ENCODE measurements at places on chromosomes 12 and 14.

GRCh38 chr12:51871126-51871525, 16.8 kb upstream of the ANKRD33 start:
- no peak for DNase-seq

GRCh38 chr14:87686746-87687145, 306.2 kb downstream of the GALC start:
- no peak for DNase-seq

- DNase-seq, result no peak
These were observed 84.1 kb upstream of the TBX3 start for GRCh38 chr12:114767906-114768722.

DNA sequence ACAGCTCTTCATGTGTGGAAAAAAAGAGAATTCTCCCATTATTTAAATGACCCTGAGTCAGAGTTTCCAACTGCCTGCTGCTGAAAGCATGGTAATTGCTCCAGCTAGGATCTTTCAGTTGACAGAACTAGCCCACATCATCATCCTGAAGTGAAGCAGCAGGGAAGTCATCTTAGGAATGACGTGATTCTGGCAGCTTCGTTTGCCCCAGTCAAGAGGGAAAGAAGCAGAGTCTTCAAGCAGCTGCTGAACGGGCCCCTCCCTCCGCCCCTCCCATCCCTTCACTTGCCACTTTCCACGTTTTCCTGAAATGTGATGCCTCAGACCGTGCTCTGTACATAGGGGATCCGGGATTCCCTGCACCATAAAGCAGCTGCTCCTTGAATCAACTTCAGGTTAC, 455.0 kb upstream of the TMEM132C start:
- DNase-seq, result peak; percentile 14

DNA sequence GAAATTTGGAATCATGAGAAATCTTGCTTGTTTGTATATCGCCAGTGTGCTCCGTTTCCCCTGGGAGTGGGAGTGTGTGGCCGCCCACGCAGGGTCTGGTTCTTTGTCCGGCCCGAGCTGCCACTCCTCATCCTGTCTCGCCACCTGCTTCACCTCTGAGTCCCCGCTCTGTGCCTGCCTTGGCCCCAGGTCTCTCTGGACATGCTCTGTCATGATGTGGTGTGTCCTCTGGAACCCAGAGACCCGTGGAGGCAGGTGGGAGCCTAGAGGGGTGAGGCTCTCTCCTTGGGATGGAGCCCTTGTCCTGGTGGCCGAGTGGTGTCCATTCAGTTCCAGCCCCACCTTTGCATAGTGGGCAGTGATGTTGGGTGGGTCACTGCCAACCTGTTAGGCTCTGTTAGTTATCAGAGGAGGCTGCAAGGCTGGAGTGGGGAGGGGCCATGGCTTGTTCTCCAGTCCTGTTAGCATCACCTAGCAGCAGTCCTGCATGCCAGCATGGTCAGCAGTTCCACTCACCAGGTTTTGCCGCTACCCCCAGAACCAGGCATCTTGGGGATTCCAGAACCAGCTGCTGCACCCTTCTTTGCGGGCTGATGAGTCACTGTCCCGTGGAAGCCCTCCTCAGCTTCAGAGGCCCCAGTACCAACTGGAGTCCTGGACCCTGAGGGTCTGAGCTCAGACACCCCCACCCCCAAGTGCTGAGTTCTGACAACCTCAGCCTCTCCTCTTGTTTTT, 76.5 kb downstream of the EP400 start:
- DNase-seq, result no peak

DNA sequence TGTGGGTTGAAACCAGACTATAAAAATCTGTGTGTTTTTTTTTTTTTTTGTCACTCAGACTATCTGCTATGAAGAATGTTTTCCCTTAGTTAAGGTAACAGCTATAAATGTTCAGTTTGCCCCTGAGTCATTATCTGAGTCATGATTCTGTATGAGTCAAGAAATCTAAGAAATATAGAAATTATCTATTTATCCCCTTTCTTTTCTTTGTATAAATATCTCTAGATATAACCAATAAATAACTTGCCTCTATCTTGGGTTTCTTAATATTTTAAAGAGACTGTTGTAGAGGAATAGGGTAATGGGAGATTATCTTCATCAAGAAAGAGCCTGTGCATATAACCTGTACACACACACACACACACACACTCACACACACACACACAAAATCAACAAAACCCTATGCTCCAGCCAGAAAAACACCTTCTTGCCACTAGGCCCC, 161.7 kb upstream of the EEA1 start:
- no peak for DNase-seq

- no peak for DNase-seq
These were observed 20.9 kb downstream of the MORN3 start for GRCh38 chr12:121648458-121649028.

DNA sequence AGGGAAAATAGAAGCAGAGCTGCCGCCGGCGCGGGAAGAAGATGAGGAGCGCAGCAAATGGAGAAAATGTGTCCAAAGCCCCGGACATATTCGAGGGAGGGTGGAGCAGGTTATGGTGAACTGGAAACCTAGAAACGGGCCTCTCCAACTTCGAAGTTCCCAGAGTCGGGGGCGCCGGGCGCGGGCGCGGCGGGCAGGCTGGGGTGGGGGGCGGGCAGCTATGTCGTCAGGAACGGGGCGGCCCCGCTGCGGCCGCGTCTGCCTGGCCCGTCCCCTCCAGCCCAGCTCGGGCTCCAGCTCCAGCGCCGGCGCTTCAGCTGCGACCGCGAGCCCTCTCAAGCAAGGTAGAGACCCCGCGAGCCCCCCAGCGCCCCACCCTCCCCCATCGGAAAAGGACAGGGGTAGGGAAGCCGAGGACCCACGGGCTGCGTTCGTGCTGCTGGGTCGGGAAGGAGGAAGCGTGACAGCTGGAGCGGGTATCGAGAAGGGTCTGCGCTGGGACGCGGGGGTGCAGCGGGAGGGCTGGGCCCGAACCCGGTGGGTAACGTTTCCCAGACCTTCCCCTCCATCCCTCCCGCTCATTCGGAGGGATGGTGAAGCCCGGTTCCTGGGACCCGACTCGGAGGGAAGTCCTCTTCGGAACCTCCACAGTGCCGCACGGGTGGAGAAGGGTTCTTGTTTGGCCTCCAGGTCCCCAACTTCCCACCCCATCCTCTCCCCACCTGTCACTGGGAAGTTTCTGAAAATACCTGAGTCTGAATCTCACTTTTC, 1.0 kb downstream of the DGKA start:
- DNase-seq, result peak; percentile 65

GRCh38 chr14:88247228-88247627, 75.8 kb downstream of the KCNK10 start:
- no peak for DNase-seq

GRCh38 chr12:94620621-94621020, 29.7 kb downstream of the TMCC3 start:
- no peak for DNase-seq

- no peak for DNase-seq
These were observed 67.4 kb upstream of the FBRSL1 start for GRCh38 chr12:132422381-132423043.

GRCh38 chr12:78146365-78146772, 315.7 kb downstream of the NAV3 start:
- no peak for DNase-seq

GRCh38 chr12:71945121-71945520, 6.5 kb downstream of the TPH2 start:
- DNase-seq, result no peak

DNA sequence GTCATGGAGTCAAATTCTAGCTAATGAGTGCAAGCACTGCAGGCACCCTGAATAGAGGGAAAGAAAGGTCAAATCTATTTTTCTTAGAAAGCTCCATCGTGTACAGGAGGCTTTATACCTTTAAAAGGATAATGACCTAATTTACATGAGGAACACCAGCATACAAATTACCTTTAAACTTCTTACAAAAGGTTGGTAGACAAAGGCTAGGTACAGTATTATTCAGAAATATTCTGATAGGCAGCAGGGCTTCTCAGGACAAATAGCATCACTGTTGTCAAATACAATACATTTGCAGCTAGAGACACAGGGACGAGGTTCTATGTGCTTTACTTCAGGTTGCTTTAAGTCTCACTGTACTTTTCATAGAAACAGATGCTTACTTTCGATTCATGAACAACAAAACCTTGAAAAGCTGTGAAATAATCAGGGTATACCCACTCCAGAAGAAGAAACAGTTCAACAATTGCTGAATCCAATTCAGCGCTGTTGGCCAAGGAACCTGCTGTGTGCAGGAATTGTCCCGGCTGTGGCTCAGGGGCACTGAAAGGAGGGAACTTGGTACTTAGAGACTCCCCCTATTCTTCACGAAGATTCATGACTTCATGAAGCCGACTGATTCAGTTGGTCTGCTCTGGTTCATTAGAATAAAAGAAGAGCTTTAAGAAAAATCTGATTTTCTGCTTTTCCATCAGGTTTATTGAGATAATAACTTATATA, 252.9 kb downstream of the PRKD1 start:
- no peak for DNase-seq

DNA sequence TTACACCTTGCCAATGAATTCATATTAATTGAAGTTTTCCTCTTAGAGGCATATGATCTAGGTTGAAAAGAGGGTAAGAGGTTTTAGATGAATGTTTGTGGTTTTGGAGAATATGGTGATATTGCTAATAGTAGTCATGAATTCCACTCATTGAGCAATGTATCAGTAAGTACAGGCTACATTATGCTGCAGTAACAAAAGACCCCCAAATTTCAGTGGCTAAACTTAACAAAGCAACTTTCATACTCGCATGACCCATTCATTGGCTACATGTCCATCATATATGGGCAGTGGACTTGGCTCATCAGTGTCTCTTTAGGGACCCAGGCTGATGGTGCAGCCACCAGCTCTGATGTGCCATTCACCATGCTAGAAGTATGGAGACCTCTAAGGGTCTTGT, 196.6 kb upstream of the MYL2 start:
- no peak for DNase-seq

DNA sequence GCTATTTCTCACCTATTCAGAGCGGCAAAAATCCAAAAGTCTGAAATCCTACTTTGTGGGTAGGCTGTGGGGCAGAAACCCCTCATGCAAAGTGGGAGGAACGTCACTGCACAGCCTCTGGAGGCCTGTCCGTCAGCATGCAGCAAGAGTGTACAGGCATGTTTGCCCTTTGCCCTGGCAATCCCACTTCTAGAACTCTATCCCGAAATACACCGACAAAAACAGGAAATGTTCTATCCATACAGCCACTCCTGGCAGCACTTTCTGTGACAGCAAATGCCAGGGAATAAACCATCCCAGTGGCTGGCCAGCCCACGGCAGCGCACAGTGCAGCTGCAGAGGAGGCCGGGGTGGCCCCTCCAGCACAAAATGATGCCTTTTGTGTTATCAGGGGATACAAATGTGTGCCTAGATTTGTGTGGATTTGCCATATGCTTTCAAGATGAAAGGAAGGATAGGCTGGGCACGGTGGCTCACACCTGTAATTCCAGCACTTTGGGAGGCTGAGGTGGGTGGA, 39.7 kb downstream of the AMN start:
- DNase-seq, result no peak

- no peak for DNase-seq
These were observed 5.0 kb downstream of the REM2 start for GRCh38 chr14:22887990-22888378.

DNA sequence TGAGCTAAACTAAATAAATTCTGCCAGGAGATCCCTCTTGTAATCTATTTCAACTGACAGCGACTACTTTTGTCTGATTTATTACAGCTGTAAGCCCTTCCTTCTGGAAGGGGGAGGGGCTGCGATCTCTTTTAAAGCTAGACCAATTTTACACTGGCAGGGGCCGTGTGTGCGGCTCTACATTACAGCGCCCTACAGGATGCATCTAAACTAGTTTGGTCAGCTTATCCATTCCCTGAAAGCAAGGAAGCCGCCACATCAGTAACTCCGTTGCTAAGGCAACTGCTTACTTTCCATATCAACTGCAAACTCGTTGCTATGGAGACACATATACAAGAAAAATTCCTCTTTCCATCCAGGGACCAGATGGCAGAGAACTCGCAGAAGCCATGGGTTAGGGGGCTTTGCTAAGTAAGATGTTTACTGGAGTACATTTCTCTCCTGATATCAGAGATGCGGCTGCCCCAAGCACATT, 17.4 kb downstream of the FOXN3 start:
- peak; percentile 78 for DNase-seq

- DNase-seq, result no peak
These were observed 37.0 kb downstream of the BLTP3B start for GRCh38 chr12:100105661-100106060.

DNA sequence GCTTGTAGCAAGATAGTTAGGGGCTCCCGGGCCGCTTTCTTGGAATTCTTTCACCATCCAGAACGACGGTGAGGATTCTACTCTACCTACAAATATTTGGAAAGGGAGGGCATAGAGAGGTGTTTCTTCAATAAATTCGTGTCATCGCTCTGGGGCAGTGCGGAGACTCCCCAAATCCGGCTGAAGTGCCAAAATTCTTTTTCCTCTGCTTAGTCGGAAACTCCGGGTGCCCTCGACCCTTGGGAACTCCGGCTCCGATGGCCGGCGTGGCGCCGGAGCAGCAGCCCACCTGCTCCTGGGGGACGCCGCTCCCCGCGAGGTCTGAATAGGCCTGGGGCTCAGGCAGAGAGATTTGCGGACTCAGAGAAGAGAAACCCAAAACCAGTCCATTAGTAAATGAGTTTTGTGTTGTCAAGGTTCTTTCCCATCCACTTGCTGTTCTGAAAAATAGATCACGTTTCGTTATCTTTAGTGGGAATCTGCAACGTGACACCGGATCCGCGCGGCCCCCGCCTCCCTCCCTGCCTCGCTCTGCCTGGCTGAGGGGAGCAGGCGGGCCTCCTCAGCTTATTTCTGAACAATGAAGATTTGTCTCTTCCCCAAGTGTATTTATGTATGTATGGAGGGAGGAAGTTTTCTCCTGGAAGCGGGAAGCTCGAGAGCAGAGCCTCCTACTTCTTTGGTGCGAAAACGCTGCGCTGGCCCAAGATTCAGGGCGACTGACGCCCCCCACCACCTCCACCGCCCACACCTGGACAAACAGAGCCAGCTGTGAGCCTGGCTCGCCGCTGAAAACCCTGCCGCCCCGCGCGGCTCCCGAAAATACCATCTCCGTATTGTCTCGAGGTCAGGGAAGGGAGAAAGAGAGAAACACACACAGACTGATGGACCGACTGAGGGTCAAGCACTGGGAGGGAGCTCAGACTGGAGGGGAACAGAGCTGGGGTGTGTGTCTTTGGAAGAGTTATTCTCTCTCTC, 3.7 kb upstream of the SIX1 start:
- DNase-seq, result no peak

GRCh38 chr12:64946132-64946829, 121.8 kb downstream of the TBC1D30 start:
- no peak for DNase-seq

DNA sequence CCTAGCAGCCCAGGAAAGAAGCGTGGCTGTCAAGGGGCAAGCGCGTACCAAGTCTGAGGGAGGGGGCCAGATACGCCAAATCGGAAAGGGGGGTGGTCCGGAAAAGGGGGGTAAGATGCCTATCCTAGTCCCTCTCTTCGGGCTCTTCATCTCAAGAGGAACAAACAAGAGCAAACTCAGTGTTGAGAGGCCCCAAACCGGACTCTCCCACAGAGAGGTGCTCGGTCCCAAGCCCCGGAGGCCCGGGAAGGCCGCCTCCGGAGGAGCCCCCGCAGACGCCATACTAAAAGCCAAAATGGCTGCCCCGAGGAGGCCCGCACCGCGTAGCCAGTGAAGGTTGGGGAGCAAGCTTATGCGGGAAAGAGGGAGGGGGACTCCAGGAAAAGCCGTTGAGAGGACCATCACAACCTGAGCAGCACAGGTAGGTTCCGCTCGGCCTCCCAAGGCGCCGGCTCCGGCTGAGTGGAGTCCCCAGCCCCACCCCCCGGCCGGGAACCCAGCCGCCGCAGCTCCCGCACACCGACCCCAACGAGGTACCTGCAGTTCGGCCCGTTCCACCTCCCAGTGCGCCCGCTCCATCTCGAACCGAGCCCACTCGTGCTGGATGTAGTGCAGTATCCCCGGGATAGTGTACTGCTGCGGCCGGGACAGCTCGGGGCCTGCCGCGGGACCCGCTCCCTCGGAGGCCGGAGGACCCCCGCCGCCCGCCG, at the start of gene AP4S1:
Gene AP4S1 (plus strand): TSS at position 283 of the 710 bp plus-strand sequence. CDS start 40,548 bp downstream, outside the sequence.
- peak; percentile 24 for DNase-seq

Measured in hepatic stellate cell (primary cell).